ENCODE measurements at places on chromosomes 1 and 21. TPM values are rescaled to one million over a fixed set of nuclear protein-coding genes. Genes with fewer than 3 reads are reported as not detected.

The GBP7 gene
- total RNA-seq, result not detected

The CA6 gene
- not detected for total RNA-seq

The LCE1B gene
- not detected for total RNA-seq

The BCAN gene
- total RNA-seq, result 0.21 TPM

The OR2AK2 gene
- not detected for total RNA-seq

The DCDC2B gene
- not detected for total RNA-seq

The NES gene
- total RNA-seq, result 1.4 TPM

The DNALI1 gene
- total RNA-seq, result 0.38 TPM

The HOOK1 gene
- 0.22 TPM for total RNA-seq

All from A549 treated with GW870086 at 1 μM for 4 hours (cell line).